ENCODE measurements at places on chromosomes 7 and 10.

GRCh38 chr7:51471210-51471980, 154.8 kb upstream of the COBL start:
- DNase-seq = no peak

DNA sequence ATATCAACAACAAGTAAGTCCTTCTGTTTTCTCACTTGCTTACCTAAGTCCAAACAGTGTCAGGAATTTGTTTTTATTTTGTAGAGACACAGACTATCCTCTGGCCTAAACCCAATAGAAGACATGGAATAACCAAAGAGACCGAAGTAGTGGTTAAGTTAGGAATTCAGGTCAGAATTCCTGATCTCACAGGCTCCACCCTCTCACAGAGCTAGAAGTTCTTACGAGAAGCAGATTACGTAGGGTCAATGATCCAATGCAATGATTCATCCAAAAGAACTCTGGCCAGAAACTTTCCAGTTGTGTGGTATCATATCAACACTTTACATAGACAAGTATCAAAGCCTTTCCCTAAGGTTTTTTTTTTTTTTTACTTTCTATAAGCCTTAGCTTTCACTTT, 73.8 kb downstream of the IQUB start:
- DNase-seq = no peak

- no peak for DNase-seq
These were observed 36.2 kb downstream of the HERPUD2 start for GRCh38 chr7:35658606-35659201.

GRCh38 chr7:45456747-45457524, 117.2 kb upstream of the ADCY1 start:
- no peak for DNase-seq

- no peak for DNase-seq
These were observed 48.1 kb downstream of the TNPO3 start for GRCh38 chr7:129006636-129007414.

- DNase-seq = no peak
These were observed 14.9 kb downstream of the HIPK2 start for GRCh38 chr7:139762886-139763285.

DNA sequence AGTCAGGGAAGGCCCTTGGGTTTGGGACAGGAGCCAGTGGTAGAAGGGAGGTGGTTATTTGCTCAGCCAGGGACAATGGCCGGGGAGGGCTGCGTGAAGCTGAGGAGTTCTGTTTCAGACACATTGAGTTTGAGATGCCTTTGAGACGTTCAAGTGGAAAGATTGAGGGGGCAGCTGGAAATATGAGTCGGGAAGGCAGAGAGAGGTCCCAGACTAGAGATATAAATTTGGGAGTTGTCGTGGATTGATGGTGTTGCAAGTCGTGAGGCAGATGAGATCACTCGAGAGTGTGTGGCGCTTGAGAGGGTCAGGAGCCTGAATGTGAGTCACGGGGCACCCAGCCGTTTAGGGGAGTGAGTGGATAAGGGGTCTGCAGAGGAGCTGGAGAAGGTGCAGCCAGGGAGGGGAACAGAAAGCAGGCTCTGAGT, 73.3 kb downstream of the ZMIZ1 start:
- DNase-seq = no peak

GRCh38 chr7:12881712-12882111, 194.3 kb downstream of the ARL4A start:
- no peak for DNase-seq

GRCh38 chr10:118827053-118827452, 72.3 kb upstream of the CACUL1 start:
- DNase-seq = no peak

GRCh38 chr7:112377593-112377992, 72.7 kb upstream of the IFRD1 start:
- DNase-seq = no peak

GRCh38 chr10:1404323-1405260, 332.7 kb downstream of the ADARB2 start:
- no peak for DNase-seq

DNA sequence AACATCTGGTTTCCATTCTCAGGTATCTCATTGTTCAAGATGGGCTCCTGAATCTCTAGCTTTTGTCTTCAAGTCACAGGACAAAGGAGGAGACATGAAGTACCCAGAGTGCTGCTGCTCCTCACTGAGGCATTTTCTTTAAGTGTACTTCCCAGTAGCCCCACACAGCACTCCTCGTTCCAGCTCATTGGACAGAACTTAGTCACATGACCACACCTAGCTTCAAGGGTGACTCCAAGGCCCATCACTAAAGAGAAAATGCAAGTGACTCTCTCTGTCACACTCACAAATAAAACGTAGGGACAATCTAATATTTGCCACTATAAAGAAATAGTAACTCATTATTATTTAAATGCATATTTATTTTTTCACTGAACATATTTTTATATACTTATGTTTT, 58.3 kb upstream of the NEUROD6 start:
- DNase-seq = no peak

DNA sequence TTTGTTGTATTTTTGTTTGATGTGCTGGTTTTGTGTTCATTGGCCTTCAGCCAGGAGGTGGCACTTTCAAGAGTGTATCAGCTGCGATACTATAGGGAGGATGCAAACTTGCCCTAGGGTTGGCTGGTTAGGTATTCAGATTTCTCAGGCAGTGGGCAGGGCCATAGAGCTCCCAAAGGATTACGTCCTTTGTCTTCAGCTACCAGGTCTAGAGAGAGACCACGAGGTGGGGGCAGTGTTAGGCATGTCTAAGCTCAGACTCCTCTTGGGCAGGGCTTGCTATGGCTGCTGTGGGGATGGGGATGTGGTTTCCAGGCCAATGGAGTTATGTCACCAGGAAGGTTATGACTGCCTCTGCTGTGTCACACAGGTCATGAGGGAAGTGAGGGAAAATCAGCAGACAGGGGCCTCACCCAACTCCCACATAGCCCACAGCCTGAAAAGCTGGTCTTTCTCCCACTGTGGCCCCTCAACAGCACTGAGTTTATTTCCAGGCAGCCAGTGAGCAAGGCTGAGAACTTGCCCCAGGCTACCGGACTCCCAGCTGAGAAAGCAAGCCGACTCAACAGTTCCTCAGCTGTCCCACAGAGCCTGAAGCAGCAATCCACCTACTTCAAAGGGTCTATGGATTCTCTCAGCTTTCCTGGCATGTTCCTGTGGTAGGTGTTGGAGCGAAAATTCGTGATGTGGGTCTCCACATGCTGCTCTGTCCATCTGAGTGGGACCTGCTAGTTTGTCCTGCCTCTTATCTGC, 227.4 kb upstream of the COBL start:
- no peak for DNase-seq

GRCh38 chr10:105950410-105950809, 1214.1 kb downstream of the SORCS1 start:
- DNase-seq = peak; percentile 53

- DNase-seq = no peak
These were observed 11.8 kb downstream of the PRLHR start for GRCh38 chr10:118583611-118584010.

- DNase-seq = no peak
These were observed 278.3 kb upstream of the ZNF32 start for GRCh38 chr10:43926875-43927406.

DNA sequence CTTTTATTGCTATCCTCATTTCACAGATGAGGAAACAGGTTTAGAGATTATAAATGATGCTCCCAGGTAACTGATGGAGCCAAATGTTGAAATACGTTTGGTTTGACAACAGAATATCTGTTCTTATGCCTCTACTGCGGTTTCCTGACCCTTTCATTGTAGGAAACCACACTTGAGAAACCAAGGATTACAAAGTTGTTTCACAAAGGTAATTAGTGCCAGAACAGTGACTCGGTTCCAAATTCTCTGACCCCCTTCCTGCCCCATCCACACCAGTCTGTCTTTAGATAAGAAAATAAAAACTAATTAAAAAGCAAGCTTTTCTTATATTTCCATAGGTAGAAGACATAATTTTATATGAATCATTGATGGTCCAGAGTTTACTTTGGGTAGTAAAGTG, 393.7 kb upstream of the MBL2 start:
- DNase-seq = no peak

GRCh38 chr7:42886893-42887505, 24.9 kb downstream of the C7orf25 start:
- DNase-seq = no peak

DNA sequence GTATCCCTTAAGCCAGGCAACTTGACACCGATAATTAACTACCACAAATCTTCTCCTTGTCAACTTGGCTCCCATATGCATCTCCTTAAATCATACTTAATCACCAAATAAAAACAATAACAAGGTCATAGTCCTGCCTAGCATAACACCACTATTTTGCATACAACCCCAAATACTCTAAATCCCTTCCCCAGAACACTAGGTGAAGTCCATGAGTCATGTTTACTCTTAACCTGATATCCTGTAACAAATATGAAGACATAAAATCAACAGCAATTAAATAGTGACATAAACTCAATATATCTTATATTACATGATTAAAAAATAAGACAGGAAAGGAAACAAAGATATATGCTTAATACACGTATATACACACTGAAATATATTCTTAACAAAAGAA, 362.0 kb downstream of the ETV1 start:
- DNase-seq = no peak

DNA sequence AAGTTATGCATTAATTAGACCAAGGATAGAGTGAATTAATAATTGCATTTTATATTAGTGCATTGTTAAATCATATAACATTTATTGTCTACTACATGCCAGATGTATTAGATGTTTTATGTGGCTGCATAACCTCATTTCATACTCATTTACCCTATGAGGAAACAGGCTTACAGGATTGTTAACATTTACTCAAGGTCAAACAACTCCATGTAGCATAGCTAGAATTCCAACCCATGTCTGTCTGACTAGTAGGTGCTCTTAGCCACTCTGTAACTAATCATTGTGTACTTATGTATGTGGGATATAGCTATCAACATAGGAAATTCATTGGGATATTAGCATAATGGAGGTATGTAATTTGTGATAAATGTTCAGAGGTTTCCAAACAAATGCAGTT, 46.3 kb downstream of the PHYHIPL start:
- DNase-seq = no peak

- DNase-seq = no peak
These were observed 41.9 kb upstream of the PDCD4 start for GRCh38 chr10:110829721-110830410.

DNA sequence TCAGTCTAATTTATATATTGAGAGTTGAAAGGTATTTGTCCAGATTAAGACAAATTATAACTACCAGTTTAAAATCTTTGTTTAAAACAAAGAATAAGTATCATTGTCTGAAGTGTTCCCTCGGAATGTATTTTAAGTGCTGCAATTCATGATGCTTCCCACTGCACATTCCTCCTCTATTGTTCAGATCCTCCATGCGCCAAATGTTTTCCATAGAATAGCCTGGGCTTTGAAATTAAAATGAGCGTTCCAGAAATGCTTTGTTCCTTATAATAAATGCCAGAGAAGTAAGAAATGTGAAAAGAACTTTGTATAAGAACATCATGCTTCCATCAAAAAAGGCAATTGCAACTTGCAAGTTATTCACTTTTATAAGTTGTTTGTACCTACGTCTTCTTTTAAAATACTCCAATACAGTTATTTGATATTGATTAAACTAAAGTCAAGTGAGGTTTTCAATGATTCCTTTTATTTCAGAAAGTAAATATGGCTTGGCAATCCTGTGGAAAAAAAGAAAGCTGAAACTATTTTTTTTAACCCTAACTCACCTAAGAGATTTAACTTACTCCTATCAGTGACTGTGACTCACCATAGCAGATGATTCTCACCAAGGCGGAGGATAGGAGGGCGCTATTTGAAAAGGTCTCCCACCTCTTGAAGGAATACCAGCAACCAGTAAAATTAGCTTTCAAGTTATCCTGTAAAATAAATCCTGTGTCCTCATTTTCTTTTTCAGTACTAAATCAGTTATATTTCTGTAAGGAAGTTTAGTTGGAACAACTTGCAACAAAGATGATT, 85.8 kb downstream of the CTNNA3 start:
- DNase-seq = no peak

DNA sequence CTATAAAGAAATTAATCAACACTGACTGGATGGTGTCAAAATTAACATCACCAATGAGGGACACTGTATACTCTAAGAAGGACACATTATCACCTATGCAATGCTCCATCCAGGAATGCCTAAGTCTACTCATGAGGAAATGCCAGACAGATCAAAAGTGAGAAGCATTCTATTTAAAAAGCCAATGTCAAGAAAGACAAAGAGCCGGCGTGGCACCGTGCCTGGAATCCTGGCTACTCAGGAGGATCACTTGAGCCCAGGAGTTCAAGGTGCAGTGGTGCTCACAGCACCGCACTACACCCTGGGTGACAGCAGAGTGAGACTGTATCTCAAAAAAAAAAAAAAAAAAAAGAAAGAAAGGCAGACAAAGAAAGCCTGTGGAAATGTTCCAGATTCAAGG, 45.5 kb upstream of the ANAPC16 start:
- no peak for DNase-seq

DNA sequence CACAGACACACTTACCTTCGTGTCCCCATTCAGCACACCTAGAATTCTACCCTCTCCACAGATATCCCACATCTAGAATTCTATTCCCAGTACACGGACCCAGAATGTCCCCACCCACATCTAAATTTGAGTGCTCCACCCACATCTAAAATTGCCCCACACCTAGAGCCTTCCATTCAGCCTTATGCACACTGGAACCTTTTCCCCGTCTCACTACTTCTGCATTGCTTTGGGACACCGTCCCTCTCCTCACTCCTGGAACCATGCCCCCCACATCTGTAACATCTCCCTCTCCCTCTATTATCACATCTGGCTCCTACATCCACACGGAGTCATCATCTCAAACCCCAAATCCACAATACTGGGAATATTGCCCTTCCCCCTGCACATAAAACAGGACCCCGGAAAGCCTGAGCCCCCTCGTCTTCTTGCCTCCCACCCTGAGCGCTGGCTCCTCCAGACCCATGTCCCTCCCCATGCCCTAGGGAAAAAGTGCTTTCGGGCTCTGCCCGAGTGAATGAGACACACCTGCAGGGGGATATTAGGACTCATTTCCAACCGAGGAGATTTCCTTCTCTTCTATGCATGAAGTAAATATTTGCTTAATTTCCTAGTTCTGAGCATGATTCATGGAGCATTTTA, 125.8 kb upstream of the UNC5B start:
- DNase-seq = no peak

- DNase-seq = no peak
These were observed 1.4 kb upstream of the PILRB start for GRCh38 chr7:100356416-100357068.

DNA sequence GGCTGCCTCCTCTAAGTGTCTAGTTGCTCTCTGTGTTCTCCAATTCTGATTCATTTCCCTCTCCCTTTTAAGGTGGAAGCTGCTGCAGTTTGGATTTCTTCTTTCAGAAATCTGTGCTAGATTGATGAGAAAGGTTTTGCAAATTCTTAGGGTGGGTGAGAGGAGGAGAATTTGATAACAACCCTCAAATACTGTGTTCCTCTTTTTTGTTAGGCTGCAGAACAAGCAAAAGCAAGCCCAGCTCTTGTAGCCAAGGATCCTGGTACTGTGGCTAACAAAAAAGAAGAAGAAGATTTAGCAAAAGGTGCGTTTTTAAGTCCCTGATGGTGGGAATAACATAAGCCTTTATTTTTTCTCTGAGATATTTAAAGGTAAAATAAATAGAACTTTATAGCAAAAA, 49.1 kb downstream of the STAM start:
- DNase-seq = no peak
